ENCODE measurements at places on chromosomes 2 and 18. TPM values are rescaled to one million over a fixed set of nuclear protein-coding genes. Genes with fewer than 3 reads are reported as not detected.

DNA sequence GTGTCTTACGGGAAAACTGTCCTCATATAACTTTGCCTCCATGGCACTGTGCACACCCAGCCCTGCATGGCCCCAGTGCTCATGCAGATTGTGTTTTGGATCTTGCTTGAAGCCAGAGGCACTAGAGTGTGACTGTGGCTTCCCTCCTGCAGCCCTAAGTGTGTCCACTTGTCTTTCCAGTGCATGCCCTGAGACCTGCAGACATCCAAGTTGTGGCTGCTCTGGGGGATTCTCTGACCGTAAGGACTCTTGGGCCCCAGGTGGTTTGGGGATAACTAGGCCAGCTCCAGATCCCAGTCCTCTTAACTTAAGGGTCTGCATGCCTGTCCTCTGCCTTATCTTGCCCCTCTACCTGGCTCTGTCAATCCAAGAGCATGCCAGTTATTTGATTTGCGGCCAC, 96.6 kb downstream of the PLB1 start:
- DNase-seq = no peak

DNA sequence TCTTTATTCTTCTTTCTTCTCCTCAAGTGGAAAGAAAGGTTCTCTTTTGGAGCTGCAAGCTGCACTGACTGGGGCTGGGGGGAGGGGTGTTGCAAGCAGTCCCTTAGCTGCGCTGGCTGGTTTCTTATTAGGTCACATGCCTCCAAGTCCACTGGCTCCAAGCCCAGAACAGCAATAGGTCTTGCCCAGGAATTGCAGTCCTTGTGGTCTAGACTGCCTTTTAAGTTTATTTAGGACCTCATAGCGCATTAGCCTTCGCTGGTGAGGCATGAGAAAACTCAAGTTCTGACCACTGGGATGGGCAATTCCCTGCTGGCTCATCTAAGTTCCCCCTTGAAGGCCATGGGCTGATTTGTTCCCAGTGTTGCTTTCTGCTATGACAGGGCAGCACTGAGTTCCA, 138.6 kb upstream of the SCN7A start:
- no peak for DNase-seq

- no peak for DNase-seq
Observed at GRCh38 chr2:37301408-37301807, 23.2 kb downstream of the PRKD3 start.

DNA sequence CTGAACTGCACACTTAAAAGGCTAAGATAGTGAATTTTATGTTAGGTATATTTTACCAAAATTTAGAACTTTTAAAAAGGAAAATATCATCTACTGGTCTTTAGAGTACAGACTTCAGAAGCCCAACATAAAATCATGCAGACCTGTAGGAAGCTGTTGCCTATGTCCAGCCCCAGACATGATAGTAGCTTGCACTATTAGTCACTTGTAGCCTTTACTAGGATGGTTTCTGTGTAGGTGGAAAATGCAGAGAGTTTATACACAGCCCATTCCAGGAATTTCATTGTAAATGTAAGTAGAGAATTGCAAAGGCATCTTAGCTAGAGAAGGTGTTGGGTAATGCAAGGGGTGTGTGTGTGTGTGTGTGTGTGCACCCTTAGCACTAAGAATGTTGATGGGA, 640.2 kb downstream of the RNF144A start:
- no peak for DNase-seq

GRCh38 chr2:235864302-235864701, 303.9 kb downstream of the GBX2 start:
- no peak for DNase-seq

The SLC9A2 gene
- 0.27 TPM for polyA plus RNA-seq

The PDE11A gene
- 0.11 TPM for polyA plus RNA-seq

The CD8B2 gene
- polyA plus RNA-seq = 1.8 TPM
